Hepatocyte (in vitro differentiated cells): ENCODE measurements at places on chromosomes 1 and 21. TPM values are rescaled to one million over a fixed set of nuclear protein-coding genes. Genes with fewer than 3 reads are reported as not detected.

DNA sequence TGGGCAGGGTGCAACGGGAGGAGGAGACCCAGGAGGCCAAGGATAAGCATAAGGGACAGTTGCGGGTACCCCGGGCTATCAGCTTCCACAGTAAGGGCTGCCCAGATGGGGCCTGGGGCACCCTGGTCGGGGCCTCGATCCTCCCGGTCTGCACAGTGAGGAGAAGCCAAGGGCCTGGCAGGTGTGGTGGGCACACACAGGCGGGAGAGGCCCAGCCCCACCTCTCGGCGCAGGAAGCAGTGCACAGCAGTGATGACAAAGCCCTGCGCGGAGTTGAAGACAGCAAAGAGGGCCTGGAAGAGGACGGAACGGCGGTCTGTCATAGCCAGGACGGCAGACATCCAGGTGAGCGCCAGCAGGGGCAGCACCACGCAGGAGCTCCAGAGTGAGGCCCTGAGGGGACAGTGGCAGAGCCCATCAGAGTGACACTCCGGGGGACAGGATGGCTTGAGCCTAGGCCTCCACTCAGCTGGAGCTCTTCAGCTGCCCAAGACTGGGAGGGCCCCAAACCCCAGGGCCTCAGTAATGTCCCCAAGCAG lies 29.0 kb upstream of the COL16A1 start:
- no peak for DNase-seq

- no peak for DNase-seq
Measured at GRCh38 chr1:81574408-81574807, 226.3 kb upstream of the ADGRL2 start.

DNA sequence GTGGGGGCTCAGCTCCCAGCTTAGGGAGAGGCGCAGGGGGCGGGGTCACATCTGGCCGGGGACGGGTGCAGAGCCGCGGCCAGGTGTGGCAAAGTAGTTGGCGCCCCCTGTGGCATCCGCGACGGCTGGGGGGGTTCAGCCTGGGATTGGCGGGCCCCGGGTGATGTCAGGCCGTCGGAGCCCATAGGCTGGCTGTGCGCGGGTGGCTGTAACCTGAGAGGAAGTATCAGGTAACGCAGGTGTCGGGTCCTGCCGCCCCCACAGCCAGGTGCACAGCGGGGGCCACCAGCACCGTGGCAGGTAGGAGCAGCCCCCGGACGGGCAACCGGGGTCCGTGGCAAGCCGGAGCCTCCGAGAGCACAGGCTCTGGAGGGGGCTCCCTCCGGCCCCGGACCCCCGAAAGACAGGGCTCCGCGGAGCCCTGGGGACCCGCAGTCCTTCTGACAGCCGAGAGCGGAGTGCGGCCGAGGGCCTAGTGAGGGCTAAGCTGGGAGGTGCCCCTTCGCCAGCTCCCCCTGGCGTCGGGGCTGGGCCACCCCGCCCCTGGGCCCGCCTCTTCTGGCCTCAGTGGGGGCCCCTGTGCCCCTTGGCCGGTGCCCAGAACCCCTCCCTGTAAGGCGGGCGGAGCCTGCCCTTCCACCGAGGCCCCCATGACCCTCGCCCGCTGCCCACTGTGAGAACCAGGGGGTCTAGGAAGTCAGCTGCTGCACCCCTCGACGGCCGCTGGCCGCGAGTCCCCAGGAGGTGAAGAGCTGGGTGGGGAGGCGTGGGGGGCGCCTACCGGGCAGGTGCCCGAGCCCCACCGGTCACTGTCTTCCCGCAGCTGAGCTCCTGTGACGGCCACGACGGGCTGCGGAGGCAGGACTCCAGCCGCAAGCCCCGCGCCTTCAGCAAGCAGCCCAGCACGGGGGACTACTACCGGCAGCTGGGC lies 17.9 kb downstream of the TNFRSF25 start:
- peak; percentile 69 for DNase-seq

GRCh38 chr1:110746644-110747259 lies 72.0 kb upstream of the KCNA3 start:
- peak; percentile 82 for DNase-seq

DNA sequence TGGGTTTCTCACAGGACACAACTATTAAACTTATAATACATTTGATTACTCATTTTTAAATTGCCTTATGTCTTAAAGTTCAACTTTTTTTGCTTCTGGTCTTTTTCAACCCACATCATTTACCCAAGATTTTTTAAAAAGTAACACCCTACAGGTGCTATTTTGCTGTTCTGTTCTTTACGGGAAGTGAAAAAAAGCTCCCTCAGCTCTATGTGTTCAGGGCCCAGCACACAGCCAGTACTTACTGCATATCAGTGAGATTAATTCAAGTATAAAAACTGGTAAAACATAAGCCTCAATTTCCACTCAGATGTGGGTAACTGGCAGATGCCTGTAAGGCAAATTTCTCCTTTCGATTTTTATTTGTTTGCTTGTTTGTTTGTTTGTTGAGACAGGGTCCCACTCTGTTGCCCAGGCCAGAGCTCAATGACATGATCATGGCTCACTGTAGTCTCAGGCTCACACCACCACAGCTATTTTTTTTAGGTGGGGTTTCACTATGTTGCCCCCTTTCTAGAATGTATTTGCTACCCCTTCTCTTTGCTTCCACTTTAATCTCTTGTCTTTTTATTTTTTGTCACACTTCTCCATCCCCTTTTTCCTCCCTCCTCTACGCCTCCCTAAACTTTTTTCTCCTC lies 20.3 kb downstream of the RNASEL start:
- no peak for DNase-seq

DNA sequence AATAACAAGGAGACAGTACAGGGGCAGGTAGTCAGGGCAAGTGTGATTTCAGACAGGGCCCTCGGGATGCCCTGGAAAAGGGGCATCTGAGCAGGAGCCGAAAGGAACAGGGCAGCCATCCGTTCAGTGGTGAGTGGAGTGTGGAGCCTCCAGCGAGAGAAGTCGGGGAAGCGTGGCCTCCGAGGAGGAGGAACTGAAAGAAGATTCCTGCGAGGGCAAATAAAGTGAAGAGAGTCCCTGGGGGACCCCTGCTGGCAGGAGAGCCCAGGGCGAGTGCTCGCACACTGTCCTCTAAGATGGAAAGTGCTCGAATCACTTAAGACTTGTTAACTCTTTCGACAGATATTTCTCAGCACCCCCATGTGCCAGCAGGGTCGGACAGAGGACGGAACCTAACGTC lies 3.5 kb upstream of the UTS2 start:
- no peak for DNase-seq

DNA sequence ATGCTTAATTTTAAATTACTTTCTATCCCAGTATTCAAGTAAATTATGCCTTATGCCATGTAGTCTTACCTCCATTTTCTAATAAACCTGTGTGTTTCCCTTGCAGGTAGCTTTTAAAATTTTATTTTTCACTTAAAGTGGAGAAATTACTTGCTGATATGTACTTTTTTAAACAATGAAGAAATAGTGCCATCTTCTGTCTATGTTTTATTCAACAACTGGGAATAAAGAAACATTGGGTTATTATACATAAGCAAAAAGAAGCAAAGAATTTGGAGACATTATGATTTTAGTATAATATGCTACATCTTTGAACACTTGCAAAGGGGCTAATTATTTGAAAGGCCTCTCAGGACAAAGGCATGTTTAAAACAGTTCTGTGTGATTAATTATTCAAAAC lies 1912.9 kb downstream of the MRPL39 start:
- no peak for DNase-seq

Gene VTCN1
- 14.9 and 33.2 TPM in 2 replicates for polyA plus RNA-seq

Gene NBPF6
- polyA plus RNA-seq, result not detected in 2 replicates

Gene RHD
- 0.12 and 0.19 TPM in 2 replicates for polyA plus RNA-seq
